ENCODE measurements at places on chromosomes 5 and 9.

DNA sequence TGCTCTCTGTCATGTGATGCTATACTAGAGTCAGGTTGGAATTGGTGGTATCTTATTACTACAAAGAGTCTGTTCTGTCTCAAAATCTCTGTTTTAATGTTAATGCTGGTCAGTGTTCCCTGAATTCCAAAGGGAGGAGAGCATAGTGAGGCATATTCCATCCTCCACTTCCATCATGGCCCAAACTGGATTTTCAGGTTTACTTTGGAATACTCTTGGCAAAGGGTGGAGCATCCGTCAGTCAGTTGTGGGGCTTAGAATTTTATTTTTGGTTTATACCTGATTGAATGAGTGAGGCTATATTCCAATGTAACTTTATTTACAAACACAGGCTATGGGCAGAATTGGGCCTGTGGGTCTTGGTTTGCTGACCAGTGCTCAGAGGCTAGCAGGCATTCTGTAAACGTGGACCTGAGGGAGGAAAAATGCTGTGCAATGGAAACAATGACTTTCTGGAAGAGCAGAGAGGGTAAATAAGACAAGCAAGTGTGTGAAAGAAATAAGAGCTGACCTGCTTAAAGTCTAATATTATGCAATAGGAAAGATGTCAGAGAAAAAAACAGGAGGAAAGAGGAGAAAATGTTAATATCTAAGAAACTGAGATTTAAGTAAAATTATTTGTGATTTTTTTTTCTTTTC lies 106.2 kb upstream of the CLINT1 start:
- DNase-seq = no peak

- no peak for DNase-seq
Observed at GRCh38 chr5:173789031-173789920, 98.9 kb upstream of the CPEB4 start.

- DNase-seq = no peak
Observed at GRCh38 chr5:111755942-111756381, 1.0 kb downstream of the NREP start.

DNA sequence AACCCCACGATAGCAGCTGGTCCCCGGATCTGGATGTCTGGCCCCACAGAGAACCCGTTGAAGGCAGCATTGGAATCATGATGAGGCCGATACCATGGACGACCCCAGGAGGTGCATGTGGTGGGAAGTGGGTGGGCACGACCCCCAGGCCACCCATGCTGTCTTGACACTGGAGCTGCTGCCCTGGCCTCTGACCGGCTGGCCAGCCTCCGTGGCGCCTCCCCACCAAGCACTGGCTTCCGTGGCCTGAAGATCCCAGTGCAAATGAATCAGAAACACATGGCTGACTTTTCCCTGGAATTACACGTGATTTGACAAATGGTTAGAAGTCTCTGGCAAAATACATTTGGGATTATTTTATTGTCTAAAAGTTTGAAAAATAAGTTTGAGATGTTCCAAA lies 259.0 kb upstream of the IRX1 start:
- no peak for DNase-seq

DNA sequence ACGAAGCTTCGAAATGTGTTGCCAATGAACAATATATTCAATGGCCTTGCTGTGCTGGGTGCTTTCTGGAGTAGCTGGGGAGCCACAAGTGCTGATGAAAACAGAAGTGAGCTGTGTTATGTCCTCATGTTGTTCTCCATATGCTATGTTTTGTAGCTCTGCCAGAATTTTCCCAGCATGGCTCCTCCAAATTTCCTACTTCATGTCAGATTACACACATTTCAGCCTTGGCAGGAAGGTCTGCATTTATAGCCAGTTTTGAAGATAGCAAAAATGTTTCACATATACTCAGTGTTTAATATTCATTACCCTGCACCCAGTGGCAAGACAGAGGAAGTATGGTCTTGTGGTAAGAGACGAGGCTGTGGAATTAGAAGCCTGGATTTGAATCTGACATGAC lies 22.6 kb upstream of the NMUR2 start:
- DNase-seq = no peak

- no peak for DNase-seq
Observed at GRCh38 chr9:28921857-28922500, 1348.7 kb upstream of the C9orf72 start.

GRCh38 chr9:74444369-74444768 lies 52.8 kb upstream of the RORB start:
- no peak for DNase-seq

- no peak for DNase-seq
Observed at GRCh38 chr9:84899326-84899725, 229.8 kb downstream of the NTRK2 start.

DNA sequence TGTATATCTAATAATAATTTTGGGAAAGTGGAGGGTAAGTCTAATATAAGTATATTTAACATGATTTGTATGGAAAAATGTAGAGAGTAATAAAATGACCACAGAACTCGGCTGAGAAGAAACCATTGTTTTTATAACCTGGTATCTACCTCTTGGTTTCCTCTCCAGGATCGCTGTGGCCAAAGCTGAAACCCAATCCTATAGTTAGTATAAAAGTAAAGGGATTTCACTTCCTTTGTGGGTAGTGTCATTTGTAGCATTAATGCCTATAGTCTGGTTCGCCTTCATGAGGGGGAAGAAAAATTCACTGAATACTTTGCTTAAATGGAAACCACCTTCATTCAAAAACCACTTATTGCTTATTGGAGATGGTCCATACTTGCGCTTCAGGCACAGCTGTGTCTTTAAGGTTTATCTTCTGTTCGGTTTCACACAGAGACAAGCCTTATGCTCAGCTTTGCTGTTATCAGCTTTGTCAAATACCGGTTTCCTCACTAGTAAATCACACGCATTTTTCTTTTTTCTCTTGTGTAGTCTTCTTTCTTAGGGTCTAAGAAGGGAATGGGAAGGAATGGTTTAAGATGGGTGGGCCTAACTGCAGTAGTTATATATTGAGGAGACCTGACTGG lies 12.1 kb downstream of the PIK3R1 start:
- no peak for DNase-seq

DNA sequence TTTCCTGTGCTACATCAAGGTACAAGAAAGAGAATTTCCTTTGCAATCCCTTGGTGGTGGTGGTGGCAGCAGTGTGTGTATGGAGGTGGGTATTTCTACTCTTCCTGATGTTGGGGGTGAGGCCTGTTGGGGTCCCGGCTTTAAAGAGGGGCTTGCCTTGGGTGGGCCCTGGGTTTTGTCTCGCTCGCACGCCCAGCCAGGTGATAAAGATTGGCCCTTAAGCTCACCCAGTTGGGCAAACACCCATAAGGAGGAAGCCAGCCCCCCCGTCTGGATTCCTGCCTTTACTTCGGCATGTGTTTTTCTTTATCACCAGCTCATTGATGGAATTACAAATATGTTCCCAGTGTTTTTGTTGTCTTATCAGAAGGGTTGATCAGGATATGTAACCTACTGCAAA lies 16.0 kb upstream of the SARDH start:
- no peak for DNase-seq

GRCh38 chr9:27473111-27473529 lies 51.0 kb upstream of the IFNK start:
- DNase-seq = no peak

Data from activated CD4-positive, CD25-positive, alpha-beta regulatory T cell (primary cell).